ENCODE measurements at places on chromosomes 5 and 9.

GRCh38 chr9:127182901-127183746 lies 60.7 kb upstream of the ANGPTL2 start:
- no peak for DNase-seq

DNA sequence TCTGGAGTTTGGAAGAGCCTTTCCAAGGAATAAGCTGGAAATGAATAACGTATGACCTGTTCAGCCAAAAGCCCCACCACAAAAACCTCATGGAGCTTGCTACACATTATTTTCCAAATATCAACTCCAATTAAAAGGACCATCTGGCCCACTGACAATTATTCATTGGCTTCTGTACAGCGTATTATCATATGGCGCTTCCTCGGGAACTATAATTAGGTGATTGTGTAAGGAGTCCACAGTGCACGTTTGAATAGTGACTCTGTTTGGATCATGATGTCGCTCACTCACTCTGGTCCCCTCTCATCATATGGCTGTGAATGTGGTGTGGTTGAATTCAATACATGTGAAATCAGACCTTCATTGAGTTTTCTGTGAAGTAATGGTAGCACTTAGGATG lies 52.1 kb downstream of the GDNF start:
- no peak for DNase-seq

- no peak for DNase-seq
Observed at GRCh38 chr5:122756264-122756911, 18.5 kb upstream of the SNX2 start.

DNA sequence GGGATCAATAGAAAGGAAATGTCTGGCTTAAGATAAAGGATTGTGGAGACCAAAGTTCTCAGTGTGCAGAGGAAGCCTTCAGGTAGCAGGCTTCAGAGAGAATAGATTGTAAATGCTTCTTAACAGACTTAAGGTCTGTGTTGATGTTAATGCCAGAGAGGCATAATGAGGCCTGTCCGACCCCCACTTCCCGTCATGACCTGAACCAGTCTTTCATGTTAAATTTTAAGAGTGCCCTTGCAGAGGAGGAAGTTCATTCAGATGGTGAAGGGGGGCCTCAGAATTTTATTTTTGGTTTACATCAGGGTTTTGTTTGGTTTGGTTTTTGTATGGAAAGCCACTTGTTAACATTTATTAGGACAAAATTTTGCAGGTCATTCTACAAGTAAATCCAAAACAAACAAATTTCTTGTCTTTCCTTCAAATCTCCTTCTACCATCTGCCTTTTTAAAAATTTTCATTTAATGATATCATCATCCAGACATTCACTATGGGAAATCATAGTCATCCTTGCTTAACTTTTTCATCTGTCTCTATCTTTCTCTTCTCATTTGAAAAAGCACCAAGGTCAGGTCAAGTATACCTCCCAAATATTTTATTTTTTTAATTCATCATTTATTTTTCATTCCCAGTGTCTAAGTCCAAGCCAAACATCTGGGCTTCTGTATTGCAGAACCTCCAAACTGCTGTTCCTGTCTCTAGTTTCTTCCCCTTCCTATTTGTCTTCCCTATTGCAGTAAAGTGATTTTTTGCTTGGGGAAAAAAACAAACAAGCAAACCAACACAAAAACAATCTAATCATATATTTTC lies 6.9 kb upstream of the ABCA1 start:
- DNase-seq = no peak

- no peak for DNase-seq
Observed at GRCh38 chr9:21324047-21324446, 11.2 kb downstream of the KLHL9 start.

DNA sequence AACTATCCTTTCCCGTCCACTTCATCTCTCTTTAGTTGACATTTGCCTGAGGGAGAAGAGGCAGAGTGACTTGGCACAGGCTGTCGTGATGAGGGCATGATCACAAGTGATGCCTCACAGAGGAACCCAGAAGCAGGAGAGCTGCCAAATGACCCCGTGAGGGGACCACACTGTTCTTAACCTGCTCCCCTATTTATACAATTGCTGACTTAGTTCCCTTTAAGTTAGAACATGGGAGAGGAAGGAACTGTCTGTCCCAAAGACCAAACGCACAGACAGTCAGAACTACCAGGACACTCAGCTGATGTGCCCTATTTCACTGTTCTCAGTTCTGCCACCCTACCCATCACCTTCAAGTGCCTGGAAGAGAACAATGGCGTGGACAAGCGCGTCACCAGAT lies 73.7 kb downstream of the SLC1A3 start:
- peak; percentile 62 for DNase-seq

DNA sequence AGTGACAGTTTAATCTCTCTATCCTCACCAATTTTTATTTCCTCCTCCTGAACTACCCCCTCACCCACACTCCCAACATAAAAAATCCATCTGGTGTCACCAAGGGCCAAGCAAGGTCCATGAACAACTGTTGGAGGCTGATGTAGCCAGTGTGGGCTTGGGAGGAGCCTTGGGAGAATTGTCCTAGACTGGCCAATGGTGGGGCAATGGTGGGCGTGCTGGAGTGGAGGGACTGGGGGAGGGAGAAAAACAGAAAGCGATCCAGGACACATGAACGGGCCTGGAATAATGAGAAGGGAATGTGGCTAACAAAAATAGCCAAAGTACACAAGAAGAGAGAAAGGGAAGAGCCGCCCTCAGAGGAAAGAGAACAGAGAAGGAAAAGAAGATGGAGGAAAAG lies 272.6 kb downstream of the ENC1 start:
- DNase-seq = no peak

DNA sequence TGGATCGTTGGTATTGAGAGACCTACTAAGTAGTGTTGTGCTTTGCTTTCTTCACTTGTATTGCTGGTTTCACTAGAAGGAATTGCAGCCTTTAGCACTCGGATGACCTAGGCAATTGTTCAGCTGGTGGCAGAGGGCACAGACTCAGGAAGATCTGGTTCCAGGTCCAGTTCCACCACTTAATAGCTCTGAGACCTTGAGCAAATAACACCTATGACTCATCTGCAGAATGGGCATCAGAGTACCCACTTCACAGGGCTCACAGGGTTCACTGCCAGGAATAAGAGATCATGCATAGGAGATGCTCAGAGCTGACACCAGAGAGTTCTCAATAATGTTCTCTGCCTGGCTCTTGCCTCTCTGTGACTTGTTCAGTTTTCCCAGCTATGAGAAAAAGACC lies 133.6 kb downstream of the SIL1 start:
- no peak for DNase-seq

DNA sequence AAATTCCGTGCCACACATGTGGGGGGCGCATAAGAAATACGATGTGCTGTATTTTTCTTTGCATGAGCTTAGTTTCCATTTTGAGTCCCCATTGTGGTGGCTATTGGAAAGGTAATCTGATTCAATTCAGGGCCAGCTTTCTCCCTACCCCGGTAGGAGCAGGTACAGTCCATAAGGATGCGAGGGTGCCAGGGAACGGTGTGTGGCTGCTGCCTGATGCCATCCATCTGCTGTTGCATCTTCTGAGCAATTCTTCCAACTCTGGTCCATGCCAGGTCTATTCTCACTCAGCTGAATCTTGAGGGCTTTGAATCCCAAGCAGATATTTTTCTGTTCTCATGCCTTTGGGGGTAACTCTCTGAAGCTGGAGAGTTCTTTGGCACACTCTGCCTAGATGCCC lies 392.7 kb downstream of the AGTPBP1 start:
- no peak for DNase-seq

DNA sequence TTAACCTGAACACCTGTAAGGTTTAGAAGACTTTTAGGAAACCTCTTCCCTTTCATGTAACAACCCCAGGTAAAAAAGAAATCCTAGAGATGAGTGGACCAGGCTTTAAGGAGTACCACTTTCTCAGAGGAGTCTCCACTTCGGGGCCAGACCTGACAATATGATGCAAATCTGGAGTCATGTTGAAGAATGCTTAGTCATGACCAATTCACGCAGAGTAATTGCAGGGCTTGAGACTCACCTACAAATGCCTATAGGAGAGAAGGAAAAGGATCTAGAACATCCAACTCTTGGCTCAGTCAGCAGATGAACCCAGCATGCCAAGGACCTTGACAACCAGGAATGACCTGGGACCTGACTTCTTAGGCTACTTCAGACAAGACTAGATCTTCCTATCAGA lies 235.4 kb downstream of the DOCK8 start:
- DNase-seq = no peak

DNA sequence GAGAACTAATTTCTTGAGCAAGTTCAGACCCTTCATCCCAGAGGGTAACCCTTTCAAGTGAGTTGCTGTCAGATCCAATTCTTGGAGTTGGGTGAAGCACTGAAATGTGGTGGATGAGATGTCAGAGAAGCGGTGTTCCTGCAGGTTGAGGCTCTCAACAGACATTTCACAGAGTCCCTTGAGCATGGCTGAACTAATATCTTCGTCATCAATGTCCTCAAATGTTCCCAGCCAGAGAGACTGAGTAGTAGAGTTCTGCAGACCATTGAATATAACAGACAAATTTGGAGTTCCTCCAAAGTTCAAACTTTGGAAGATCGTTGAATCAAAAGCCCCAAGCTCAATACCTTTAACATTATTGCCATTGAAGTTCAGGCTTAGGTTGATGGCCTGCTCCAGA lies 12.7 kb downstream of the CD180 start:
- DNase-seq = no peak

DNA sequence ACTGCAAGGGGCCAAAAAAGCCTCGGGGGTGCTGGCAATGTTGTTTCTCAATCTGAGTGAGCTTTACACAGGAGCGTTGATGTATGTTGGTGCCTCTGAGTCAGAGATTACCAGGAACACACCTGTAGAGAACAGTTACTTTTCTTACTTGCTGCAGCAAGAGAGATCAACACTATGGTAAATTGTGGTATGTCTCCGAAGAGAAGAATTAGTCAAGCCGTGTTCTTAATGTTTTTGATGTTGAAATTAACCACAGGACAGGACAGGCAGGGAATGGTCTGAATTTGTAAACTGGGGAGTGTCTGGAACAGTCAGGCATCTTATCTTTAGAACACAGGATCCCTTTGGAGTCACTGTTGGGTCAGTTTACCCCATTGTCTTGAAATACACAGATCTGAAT lies 285.7 kb downstream of the DNAH5 start:
- no peak for DNase-seq

- no peak for DNase-seq
Observed at GRCh38 chr9:98086461-98086860, 29.9 kb downstream of the NANS start.

- DNase-seq = no peak
Observed at GRCh38 chr5:171355302-171355724, 32.3 kb upstream of the NPM1 start.

GRCh38 chr9:28190981-28191380 lies 617.7 kb upstream of the C9orf72 start:
- DNase-seq = no peak

- DNase-seq = no peak
Observed at GRCh38 chr9:129480227-129480626, 140.7 kb downstream of the C9orf50 start.

DNA sequence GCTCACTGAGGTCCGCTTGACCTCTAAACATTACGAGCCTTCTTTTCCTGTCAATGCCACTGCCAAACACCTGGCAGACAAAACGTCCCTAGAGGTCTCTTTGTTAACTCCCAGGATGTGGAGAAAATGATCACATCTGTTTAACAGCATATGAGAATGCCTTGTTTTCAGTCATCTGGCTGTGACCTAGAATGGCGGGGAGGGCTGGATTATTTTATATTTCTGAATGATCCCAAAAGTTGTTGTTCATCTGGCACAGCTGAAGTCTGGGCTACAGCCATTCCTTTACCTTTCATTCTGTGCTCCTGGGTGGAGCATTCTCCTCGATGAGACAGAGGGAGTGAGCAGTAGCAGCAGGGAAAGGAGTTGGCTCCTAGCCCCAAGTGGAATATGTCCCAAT lies 138.2 kb downstream of the PRDM6 start:
- no peak for DNase-seq

DNA sequence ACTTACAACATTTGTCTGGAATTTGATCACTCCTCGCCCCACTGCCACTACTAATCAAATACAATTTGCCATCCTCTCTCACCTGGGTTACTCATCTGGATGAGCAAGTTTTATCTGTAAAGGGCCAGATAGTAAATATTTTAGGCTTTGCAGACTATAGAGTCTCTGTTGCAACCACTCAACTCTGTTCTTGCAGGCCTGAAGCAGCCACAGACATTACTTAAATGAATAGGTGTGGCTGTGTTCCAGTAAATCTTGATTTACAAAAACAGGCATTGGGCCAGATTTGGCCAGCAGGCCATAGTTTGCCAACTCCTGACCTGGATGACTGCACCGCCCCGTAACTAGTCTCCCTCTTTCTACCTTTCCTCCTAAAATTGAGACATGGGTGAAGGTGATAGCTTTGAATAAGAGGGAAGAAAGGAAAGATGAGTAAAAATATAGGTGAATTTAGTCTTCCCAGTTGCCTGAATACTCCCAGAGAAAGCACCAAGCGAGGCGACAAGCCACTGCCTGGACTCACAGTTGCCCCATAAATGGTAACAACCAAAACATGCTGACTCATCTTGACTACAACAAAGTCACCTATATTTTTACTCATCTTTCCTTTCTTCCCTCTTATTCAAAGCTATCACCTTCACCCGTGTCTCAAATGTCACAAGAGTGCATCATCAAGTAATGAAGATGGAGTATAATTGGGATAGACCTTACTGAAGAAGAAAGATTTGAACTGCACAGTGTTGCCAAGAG lies 32.5 kb upstream of the SCAMP1 start:
- no peak for DNase-seq

DNA sequence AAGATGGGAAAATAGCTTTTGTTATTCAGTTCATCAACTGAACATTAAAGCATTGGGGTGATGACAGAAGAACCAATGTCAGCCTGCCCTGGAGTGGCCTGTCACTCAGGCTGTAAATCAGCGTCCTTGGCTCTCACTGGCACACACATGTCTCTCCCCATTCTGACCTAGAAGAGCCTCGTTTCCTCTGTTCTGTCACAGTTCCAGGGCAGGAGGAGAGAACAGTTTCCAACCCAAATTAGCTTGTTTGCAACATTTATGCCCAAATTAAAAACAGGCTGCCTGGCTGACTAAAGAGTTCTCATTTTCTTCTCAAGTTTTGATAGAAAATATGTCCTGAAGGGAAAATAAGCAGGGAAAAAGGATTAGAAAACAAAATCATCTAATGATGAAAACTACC lies 520.1 kb downstream of the CHSY3 start:
- DNase-seq = no peak

GRCh38 chr9:2018162-2018643 lies 3.1 kb downstream of the SMARCA2 start:
- DNase-seq = peak; percentile 62

GRCh38 chr5:171424726-171425125 lies 5.3 kb downstream of the FGF18 start:
- no peak for DNase-seq

DNA sequence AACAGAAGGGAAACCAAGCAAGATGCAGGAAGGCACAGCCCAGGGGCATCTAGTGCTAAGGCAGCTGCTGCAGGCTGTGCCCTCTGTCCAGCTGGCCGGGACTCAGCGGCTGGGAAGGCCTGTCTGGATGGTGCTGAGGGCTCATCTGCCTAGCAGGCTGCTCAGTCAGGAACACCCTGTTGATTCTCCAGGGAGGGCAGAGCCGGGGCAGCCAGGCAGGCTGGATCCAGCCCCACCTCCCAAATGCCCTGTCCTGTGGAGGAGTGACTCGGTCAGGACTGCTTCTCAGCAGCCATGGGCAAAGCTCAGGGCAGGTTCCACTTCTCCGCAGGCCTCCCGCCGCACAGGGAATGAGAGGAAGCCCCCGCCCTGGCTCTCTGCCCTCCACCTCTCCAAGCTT lies 7.8 kb upstream of the LCN9 start:
- DNase-seq = no peak

Data from C1 segment of cervical spinal cord (tissue), 14 donors.